ENCODE measurements at places on chromosomes 16 and 17.
A peak's percentile ranks its signal among the peaks of the same experiment; 100 is the strongest.

GRCh38 chr16:528111-529011 is 849 bp downstream of the CAPN15 start:
- peak; percentile 29 for DNase-seq

DNA sequence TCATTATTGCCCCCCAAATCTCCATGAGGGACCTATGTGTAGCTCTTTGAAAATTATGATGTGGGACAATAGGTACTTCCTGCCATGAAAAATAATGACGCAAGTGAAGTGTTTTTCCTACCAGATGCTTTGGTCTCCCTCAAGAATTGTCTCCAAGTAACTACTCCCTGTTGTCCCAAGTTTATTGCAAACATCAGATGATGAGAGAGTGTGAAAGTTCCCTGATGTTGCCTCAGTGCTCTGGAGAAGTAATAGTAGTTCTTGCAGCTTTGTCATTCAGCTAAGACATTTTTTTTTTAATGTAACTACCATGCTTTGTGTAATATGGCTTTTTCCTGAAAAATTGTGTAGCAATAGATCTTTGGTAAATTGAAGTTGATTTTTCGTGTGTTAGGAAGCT is 20.1 kb downstream of the LPCAT2 start:
- no peak for DNase-seq

- no peak for DNase-seq
Measured at GRCh38 chr17:69213059-69213813, 15.4 kb downstream of the ABCA10 start.

DNA sequence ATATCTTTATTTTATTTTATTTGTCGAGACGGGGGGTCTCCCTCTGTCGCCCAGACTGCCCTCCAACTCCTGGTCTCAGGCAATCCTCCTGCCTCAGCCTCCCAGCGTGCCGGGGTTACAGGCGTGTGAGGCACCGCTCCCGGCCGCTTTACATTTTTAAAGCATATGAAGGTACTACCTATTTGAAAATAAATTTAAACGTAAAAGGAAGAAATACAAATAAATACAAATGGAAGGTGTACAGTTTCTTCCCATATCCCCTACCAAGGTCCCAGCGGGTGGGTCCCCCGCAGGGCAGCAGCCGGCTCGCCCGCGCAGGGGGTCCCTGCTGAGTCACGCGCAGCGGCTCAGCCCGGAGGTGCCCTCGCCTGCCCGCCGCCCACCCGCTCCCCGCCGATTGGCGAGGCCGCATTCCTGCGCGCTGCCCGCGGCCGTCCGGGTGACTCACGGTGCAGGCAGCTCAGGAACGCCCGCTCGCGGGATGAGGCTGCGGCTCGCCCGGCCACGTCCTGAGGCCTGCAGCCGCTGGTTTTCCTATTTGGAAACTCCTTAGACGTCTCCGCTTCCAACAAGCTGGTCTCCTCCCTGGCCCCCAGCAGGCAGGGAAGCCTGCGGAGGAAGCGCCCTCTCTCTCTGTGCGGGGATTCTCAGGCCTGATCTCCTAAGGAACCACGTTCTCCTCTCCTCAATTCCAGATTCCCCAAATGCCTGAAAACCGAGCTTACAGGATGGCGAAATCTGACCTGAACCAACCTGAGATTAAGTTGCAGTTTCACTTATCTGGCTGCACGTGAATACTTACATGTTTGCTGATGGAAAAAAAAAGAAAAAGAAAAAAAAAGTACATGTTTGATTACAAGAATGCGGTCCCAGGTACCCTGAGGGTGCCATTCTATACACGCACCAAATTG is 54.8 kb upstream of the MAP3K14 start:
- DNase-seq: no peak

DNA sequence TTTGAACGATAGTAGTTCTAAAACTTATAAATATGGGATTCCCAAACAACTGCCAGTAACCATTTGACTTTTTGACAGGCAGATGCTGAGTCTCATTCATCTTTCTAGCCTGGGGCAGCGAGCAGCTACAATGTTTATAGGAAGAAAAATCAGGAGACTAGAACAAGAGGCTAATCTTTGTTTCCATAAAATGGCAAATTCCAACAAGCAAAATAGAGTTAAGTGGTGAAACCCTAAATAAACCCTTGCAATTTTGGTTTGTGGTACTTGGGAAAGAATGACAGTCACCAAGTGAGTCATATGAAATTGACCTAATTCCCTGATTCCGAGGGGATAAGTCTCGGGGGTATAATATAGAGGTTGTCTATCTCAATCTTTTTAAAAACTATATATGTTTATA is 27.3 kb upstream of the HS3ST2 start:
- DNase-seq: no peak

GRCh38 chr16:474420-475122 is 49.1 kb downstream of the RAB11FIP3 start:
- no peak for DNase-seq

DNA sequence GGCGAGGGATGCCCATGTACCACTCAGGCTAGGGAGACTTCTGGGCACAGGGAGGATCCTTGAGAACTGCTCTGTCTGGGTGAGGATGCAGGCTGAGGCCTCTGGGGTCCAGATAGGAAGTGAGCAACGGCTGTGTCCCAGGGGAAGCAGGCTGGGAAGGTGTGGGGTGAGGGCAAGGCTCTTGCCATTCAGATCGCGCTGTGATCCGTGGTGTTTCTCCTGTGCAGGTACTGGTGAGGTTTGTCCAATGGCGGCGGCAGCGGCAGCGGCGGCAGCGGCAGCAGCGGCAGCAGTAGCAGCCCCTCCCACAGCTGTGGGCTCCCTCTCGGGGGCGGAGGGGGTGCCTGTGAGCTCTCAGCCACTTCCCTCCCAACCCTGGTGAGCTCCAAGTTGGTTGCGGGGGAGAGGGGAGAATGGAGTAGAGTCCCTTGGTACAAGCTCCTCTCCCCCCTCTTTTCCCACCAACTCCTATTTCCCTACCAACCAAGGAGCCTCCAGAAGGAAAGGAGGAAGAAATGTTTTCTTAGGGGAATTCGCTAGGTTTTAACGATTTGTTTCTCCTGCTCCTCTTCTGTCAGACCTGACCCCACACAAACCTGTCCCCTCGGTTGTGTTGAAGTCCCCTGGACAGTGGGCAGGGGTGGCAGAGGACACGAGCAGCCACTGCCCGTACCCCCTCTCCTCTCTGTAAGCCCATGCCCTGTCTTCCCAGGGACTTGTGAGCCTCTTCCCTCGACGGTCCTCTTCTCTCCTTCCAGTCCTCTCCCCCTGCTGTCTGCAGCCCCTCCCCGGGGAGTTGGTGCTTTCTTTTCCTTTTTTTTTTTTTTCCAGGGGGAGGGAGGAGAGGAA is 1.9 kb upstream of the PRRT2 start:
- no peak for DNase-seq

GRCh38 chr17:156946-157345 is 19.6 kb downstream of the SCGB1C2 start:
- no peak for DNase-seq
